ENCODE measurements at places on chromosomes 12 and 14. TPM values are rescaled to one million over a fixed set of nuclear protein-coding genes. Genes with fewer than 3 reads are reported as not detected.

The SLC7A7 gene
- 16.5 TPM for total RNA-seq

The NCKAP5L gene
- total RNA-seq: 8.3 TPM

The IL23A gene
- 0.70 TPM for total RNA-seq

The COCH gene
- 21.0 TPM for total RNA-seq

The MMP17 gene
- total RNA-seq: 5.3 TPM

The ERBB3 gene
- 1.0 TPM for total RNA-seq

The RNASE3 gene
- not detected for total RNA-seq

The SIX6 gene
- not detected for total RNA-seq

The GDF3 gene
- total RNA-seq: not detected

The SERPINA9 gene
- total RNA-seq: not detected

The ADGRD1 gene
- 0.50 TPM for total RNA-seq

The STXBP6 gene
- total RNA-seq: 2.0 TPM

The CMA1 gene
- total RNA-seq: not detected
